Calu3 (cell line): ENCODE measurements at places on chromosomes 7 and 10. TPM values are rescaled to one million over a fixed set of nuclear protein-coding genes. Genes with fewer than 3 reads are reported as not detected.

DNA sequence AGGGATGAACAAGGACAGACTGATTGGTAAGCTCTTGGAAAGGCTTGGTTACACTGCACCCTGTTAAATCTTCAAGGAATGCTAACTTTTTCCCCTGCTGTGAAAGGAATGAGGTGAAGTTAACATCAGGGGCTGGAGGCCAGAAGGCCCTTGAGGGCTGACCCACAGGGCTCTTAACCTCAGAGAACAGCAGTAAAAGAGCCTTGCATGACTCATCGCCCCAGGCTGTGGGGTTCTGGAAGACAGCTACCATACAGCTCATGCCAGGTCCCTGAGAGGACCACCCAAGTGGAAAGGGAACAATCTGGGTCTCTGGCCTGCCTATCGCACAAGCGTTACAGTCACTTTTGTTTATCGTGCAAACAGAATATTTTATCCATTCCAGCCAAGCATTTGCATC is 54.4 kb downstream of the CYP2C9 start:
- DNase-seq, result no peak

DNA sequence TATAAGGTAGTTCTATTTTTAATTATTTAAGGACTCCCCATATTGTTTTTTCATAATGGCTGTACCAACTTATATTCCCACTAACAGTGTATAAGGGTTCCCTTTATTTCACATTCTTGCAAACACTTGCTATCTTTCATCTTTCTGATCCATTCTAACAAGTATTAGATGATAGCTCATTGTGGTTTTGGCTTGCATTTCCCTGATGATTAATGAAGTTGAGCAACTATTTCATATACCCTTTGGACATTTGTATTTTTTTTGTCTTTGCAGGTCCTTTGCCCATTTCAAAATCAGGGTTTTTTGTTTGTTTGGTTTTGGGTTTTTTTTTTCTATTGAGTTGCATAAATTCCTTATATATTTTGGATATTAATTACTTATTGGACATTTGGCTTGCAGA is 107.2 kb downstream of the EPC1 start:
- DNase-seq, result no peak

GRCh38 chr7:23230641-23231101 is 15.9 kb upstream of the GPNMB start:
- DNase-seq, result no peak

DNA sequence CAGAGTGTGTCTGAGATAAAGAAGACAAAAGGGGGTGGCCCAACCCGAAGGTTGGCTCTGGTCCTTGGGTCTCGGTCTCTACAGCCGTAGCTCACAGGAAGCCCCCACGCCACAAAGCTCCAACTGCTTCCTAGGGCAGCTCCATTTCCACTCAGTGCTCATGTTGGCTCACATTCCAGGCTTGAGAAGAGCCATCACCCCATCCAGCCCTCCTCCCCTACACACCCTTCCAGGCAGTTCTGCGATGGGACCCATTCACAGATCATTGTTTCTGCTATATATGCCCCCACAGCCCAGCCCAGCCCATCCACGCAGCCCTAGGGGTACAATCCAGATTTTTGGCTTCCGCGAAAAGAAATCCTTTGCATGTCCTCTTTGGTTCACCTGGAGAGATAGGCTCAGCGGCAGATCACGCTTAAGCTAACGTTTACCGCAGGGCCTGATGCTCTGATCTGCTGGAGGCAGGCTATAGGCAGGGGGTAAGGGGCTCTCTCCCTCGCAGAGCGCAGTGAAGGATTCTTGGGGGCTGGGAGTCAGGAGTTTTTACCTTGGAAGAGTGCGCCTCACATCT is 6.2 kb upstream of the HOXA11 start:
- DNase-seq, result no peak

DNA sequence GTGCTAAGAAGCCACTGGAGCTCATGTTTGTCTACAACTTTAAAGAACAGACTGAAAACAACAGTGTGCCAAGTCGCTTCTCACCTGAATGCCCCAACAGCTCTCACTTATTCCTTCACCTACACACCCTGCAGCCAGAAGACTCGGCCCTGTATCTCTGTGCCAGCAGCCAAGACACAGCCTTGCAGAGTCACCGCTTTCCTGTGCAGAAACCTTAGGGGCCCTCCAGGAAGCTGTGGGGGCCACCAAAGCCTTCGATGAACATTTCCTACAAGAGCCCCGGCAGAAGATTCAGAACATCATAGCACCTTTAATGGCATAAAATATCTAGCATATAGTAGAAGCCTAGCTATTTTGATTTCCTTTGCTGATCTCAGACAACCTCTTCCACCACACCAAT is 88.0 kb upstream of the PRSS58 start:
- no peak for DNase-seq

GRCh38 chr7:144006029-144006691 is 6.0 kb downstream of the OR6B1 start:
- DNase-seq, result no peak

- DNase-seq, result no peak
Measured at GRCh38 chr10:77097625-77098024, 540.0 kb downstream of the KCNMA1 start.

Gene CTTNBP2
- 2.3 and 2.4 TPM in 2 replicates for total RNA-seq

Gene DNAH11
- total RNA-seq, result 1.6 and 1.9 TPM in 2 replicates
